ENCODE measurements at places on chromosomes 7 and 10.

GRCh38 chr10:13054844-13055243 is 45.1 kb upstream of the OPTN start:
- DNase-seq: no peak

DNA sequence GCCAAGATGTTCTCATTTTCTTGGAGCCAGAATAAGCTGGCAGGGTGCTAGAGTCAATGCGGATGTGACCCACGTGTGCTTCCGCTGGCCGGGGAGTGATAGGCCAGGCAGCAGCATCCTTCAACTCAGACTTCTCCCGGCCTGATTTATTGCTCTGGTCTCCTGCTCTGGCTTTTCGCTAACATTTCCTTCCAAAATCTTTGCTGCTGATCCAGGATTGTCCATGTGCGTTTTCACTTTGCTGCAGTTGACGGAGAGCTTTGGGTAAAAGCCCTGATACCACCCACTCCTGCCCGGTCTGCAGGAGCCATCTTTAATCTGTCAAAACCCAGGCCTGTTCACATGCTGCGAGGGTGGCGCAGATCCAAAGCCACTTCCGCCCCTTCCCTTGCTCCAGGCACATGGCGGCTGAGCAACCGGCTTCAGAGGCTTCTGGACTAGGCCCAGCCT is 106.8 kb downstream of the CYP26A1 start:
- peak; percentile 36 for DNase-seq

- peak; percentile 14 for DNase-seq
These were observed 131.9 kb upstream of the PCGF5 start for GRCh38 chr10:91088300-91089140.

DNA sequence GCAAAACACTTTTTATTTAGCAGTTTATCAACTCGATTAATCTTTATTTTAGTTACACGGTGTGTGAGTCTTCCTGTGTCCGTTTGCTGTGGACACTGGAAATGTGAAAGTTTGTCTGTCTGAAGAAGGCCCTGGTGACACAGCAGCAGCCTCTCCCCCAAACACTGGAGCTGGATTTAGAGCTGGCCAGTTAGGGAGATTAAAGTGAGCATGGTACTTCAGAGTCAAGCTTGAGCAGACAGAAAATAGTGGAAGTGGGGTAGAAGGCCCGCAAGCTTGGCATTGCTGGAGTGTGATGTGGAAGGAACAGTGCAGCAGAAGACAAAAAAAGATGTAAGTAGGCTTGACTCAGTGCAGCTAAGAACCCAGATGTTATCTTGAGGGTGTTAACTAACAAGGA is 85.9 kb downstream of the POM121L12 start:
- DNase-seq: no peak

DNA sequence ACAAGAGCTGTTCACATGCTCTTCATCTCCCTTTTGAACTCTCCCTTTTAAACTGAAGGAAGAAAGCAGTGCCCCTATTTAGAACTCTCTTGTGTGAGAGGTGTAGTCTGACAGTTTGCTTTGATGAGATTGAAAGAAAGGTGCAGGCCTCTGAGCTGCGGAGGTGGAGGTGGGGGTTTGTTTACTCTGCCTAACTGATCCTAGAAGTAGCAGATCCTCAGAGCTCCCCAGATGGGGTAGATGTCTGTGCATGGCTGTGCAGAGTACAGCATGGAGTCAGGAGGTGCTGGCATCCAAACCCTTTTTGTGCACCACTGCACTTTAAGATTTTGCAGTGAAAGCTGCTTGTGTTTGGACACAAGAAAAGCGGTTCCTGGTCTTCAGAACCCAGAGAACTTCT is 58.3 kb downstream of the MINDY4 start:
- no peak for DNase-seq

- DNase-seq: peak; percentile 77
These were observed 37.9 kb downstream of the CRCP start for GRCh38 chr7:66152371-66153191.

All from iris pigment epithelial cell (primary cell).